ENCODE measurements at places on chromosomes 12 and 14.

DNA sequence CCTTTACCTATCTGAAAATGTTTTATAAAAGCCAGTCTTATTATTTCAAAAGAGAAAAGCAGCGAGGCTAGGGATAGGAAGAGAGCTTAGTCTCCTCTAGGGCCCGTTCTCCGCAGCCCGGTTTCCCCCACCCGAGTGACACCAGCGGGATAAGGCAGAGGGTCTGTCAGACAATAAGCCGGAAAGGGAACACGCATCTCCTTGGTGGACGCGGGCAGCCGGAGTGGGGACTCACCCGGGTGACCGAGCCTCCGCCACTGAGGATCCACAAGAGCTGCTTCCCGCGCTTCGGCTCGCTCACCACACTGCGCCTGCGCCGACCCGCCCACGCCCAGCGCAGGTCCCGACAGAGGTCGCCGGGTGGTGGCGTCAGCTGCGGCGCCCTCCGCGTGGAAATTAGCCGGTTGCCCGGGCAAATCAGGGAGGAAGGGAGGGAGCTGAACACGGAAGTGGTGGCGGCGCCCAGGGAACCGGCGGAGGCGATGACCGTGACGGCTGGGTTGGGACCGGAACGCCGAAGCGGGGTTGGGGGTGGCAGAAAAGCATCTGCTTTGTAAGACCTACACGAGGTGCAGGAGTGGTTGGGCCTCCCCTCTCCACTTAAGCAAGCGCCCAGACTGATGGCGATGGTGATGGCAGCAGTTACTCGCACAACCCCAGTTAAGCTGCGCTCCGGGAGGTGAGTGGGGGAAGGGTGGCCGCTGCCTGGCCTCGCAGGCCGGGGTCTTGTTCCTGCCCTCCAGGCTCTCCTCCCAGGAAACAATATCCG, at the start of the genes SOCS4 and WDHD1:
TSS of gene SOCS4 (plus strand) at position 444 of the 769 bp plus-strand sequence. CDS start 15,806 bp downstream, outside the sequence.
TSS of gene WDHD1 (minus strand) at position 307 of the 769 bp plus-strand sequence. CDS start 312 bp downstream, outside the sequence.
- peak; percentile 92 for DNase-seq

DNA sequence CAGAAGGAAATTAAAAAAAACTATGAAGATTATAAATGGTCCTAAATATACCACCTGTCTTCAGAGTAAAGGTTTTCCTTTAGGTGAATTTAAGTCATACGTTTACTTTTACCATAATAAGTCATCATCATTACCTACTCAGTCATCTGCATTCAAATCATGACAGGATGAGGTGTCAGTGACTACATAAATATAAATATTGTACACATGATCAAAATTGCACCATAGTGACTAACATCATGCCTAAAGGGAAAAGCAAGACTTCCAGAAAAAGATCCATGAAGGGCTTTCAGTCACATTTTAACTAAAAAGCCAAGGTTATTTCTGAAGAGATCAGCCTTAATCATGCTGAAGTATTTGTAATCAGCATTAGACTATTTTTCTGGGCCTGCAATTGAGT, 759.9 kb upstream of the FLRT2 start:
- no peak for DNase-seq

GRCh38 chr14:52960627-52961026, 9.8 kb upstream of the FERMT2 start:
- DNase-seq: no peak

DNA sequence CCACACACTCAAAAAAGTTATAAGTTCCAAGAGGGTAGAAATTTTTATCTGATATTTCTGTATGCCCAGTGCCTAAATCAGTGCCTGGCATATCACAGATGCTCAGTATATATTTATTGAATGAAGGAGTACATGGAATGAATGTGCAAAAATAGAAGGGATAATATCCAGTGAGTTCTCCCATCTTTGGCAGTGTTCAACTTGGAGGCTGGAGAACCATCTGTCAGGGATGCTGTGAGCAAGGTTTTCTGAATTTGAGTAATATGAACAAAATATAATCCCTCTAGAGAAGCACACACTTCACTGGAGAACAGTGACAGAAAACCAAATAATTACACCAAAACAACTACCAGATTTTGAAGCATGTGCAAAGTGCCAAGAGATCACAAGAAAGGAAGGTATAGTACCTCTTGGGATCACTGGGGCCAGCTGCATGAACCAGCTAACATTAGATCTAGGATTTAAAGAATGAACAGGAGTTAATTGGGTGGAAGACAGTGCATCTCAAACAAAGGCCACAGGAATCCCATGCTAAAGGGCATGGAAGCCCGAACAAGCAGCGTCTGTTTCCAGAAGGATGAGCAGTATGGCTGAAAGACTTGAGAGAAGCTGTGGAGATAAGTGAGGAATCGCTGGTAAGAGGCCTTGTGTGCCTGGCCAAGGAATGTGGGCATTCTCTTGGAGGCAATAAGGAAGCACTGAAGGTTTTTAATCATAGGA, 11.5 kb downstream of the SLC8A3 start:
- DNase-seq: no peak

DNA sequence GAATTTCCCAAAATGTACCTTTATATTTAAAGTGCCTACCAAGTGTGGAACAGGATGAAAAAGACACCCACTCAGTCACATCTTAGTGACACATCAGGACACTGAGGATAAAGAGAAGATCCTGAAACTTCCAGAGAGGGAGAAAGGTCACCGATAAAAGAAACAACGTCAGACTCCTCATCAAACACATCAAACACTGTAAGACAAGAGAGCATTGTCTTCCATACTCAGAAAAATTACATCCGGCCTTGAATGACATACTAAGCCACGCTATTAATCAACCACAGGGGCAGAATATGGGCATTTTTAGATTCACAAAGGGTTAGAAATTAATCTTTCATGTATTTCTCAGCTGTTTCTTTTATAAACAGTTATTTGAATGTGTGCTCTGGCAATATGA, 490.3 kb downstream of the APAF1 start:
- DNase-seq: no peak

- no peak for DNase-seq
Measured at GRCh38 chr12:103908877-103909276, 21.3 kb upstream of the HSP90B1 start.

DNA sequence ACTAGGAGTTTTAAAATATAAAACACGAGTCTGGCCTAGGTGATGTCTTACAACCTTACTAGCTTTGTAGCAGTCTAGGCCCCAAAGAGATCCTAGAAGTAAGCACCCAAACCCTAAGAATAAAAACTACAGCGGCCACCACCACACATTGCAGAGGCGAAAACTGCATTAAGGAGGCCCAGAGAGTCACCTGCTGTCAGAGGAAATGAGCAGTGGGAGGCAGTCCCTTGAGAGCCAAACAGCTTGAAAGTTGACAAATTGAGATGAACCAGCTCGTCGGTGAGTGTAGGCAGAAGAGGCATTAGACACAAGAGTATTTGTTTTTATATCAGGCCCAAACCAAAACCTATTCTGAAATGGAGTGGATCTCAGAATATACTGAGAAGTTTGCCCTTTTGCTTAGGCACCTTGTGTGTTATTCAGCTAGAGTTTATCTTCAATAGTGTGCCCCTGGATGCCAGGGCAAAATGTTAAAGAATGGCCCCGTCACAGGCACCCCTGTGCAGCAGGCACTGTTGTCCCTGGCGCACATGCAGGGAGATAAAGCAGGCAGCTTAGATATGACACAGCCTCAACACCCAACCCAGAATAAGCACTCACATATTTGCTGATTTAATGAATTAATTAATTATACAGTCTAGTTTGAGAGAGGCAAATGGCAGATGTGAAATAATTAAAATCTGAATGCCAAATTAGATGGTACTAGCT, 56.7 kb downstream of the TTC7B start:
- no peak for DNase-seq

DNA sequence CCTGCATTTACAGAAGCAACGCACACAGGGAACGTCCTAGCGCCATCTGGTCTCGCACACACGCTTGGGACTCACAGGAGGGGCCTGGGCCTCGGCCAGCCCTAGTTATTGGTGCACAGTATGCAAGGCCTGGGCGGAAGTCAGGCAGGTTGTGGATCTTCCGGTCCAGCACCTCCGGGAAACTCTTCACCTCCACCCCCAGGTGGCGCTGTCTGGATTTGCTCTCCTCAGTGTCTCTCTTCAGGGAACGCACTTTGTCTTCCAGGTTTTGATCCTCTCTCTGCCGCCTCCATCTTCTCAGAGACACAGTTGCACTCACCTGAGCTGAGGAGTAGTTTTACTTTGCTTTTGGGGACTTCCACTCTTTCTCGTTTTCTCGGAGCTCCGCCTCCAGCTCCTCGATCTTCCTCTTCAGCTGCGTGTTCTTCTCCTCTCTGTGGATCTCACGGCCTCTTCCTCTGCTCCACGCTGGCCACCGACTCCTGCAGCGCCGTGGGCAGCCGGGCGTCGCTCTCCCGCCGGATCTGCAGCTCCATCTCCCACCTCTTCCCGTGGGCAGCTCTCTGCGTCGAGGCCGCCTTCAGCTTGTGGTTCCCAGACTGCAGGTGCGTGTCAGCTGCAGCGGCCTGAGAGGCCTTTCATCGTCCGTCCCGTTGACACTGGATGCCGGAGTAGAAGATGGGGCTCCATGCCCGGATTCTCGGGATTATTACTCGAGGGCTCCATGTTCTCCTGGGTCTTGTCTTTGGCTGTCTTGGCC, 933.8 kb downstream of the TMEM121 start:
- no peak for DNase-seq

DNA sequence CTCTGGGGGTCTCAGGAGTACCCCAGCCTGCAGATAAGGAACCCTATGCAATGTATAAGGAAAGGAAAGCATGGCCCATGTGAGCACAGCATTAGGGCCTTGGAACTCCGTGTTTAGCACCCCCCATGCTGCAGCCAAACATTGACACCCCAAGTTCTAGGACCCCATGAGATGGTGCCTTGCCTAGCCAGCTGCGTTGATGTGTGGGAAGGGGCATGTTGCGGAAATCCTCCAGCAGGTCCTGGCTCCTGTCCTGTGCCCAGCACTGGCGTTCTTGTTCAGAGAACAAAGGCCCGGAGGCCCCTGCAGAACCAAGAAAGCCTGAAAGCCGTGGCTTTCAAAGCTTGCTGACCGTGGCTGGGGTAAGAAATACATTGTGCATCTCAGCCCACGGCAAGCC, 99.4 kb upstream of the DIO3 start:
- DNase-seq: no peak

DNA sequence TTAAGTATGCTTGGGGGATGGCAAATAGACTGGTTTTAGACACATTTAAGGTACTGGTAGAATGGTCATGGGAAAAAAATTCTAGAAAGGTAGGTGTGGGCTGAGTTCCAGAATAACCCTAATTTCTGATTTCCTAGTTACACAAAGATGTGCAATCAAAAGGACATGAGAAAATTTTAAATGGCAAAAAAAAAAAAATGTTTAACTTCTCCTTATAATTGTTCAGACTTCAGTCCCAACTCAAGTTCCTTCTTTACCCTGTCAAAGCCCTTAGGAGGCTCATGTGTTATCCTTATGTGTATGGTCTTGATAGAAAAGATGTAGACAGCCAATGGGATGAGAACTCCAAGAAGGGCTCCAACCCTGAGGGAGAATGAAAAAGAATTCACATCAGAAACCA, 153.3 kb upstream of the PLEKHG7 start:
- no peak for DNase-seq

DNA sequence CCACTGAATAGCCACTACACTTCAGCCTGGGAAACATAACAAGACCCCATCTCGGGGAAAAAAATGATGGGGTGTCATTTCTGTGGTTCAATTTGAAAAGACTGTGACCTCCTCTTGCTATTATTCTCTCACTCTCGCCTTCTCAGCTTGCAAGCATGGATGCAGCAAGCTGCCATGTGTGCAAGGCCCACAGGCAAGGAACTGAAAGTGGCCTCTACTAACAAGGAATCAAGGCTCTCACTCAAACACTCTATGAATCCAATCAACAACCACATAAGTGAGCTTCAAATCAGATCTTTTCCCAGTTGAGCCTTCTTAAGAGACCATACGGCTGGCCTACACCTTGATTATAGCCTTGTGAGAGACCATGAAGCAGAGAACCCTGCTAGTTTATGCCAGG, 17.9 kb upstream of the DHRS7 start:
- no peak for DNase-seq

DNA sequence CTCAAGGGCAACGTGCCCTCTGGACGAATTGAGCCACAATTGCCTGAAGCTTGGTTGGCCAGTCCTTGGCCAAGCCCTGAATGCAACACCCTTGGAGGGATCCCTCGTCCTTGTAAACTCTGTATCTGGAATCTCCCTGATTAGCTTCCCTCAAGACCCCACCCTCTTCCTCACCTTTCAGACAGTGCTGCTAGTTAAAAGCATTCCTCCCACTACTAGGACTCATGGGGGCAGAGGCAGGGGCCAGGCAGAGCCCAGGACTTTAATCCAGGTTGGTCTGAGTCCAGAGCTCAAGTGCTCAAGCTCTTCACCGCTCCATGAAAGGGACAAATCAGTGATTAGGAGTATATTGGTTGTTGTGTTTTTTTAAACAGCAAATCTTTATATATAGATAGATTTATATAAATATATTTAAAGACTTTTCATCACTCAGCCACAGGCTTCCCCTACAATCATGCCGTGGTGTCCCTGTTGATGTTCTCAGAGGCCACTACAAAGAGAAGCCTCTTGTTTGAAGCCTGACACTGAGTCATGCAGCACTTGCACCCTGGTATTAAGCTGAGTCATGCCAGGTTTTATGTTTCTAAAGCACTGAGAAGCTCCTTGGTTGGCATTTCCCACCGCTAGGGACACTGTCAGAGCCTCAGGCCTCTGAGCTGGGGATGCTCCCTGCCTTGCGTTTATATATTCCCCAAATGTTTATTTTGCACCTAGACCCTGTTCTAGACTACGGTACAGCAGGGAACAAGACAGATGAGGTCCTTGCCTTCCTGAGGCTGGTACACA, 53.8 kb upstream of the GSC start:
- DNase-seq: peak; percentile 6

GRCh38 chr14:76514213-76514998, 138.5 kb downstream of the ESRRB start:
- peak; percentile 4 for DNase-seq

GRCh38 chr14:99747582-99748330, 45.5 kb upstream of the EML1 start:
- DNase-seq: no peak

GRCh38 chr14:103221781-103222358, 98.6 kb downstream of the TNFAIP2 start:
- DNase-seq: no peak

DNA sequence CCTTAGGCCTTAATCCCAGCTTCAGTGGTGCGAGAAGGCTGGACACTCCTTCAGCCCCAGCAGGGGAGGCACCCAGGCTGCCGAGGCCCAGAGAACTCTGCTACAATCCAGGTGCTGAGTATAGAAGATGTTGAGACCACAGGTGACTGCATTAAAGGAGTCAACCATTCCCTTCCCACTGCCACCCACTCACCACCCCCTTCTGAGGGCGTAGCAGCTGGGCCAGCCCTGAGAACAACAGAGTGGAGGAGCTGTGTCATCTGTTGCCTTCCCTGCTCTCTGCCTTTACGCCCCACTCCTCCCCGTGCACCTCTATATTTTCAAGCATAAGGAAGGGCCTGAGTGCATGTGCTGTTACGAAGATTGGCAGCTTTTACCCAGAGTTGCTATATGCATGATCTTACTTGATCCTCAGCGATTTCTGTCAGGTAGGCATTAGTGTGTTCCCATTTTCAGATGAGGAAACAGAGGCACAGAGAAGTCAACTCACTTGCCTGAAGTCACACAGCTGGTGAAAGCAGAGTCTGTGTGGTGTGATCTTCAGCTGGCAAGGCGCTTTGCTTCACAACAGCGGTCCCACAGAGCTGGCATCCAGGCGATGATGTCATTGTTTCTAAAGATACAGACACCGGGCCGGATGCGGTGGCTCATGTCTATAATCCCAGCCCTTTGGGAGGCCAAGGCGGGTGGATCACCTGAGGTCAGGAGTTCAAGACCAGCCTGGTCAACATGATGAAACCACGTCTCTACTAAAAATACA, 46.7 kb downstream of the RIN3 start:
- DNase-seq: peak; percentile 18

- DNase-seq: peak; percentile 64
Measured at GRCh38 chr14:35197015-35197414, 74.7 kb downstream of the PRORP start.

GRCh38 chr12:779745-780734, 27.7 kb downstream of the WNK1 start:
- DNase-seq: peak; percentile 57

Data from fibroblast of lung (primary cell).